Stimulated activated CD4-positive, alpha-beta T cell treated with anti-CD3 and anti-CD28 coated beads, Interleukin-1b, Interleukin-23, amount 100 ng/mL, for 1 hour (primary cell): ENCODE measurements at places on chromosomes 1 and 21.

DNA sequence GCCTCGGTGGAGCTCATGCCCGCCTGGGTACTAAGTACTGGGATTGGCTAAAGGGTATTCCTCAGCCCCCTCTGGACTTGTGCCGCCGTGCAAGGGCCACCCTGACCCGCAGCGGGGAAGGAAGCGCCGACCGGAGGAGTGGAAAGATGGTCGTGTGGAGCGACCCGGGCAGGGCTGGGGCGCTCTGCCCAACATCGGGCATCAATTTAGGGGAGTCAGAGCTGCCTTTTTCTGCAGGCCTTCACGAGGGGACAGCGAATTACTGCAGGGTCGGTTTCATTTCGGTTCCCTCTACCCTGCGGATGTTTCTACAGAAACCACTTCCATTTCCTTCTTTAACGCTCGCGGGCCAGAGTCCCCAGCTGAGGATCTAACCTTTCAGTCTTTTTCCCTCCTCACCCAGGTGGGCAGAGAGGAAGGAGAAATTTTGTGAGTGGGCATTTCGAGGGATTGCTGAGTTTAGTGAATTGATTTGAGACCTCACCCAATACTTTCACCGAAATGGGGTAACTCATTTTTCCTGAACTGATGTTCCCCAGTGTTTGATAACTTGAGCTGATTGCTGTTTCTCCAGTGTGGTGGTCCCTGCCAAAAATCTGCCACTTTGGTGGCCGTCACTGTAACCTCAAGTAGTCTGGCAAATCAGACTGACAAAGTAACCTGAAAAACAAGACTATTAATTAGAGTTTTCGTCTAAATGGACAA lies 1.1 kb downstream of the TOR1AIP1 start:
- no peak for DNase-seq

DNA sequence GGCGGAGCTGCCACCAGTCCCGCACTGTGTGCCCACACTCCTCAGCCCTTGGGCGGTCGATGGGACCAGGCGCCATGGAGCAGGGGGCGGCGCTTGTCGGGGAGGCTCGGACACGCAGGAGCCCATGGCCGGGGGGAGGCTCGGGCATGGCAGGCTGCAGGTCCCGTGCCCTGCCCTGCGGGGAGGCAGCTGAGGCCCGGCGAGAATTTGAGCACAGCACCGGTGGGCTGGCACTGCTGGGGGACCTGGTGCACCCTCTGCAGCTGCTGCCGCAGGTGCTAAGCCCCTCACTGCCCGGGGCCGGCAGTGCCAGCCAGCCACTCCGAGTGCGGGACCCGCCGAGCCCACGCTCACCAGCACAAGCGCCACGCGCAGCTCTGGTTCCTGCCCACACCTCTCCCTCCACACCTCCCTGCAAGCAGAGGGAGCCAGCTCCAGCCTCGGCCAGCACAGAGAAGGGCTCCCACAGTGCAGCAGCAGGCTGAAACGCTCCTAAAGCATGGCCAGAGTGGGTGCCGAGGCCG lies 267.7 kb downstream of the RYR2 start:
- no peak for DNase-seq

- no peak for DNase-seq
Observed at GRCh38 chr21:40433538-40433937, 413.4 kb downstream of the DSCAM start.

DNA sequence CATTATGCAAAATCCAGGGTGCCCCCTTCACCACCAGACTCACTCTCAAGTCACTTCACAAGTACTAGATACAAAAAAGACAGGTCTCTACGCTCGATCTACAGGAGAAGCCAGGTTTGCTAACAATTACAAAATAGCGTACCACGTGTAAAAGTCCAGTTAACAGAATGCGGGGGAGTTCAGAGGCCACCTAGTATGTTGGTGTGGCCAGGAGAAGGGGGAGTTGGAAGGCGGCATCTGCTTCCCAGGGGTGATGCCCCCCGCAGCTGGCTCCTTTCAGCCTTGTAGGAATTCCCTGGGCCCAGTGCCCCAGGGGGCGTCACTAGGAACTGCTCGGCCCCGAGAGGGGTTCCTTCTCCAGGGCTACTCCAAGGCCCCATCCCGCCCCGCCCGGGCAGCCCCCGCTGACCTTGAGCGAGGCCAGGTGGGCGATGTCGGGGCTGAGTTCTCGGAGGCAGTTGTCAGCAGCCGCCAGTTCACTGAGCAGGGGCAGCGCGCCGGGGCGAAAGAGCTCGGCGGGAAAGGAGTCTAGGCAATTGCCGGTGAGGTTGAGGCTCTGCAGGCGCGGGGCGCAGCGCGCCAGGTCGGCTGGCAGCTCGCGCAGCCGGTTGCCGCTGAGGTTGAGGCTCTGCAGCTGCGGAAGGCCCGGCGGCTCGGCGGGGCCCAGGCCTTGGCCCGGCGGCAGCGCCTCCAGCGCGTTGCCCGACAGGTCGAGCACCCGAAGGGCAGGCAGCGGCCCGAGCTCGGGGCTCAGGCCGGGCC lies 664 bp downstream of the LRRC47 start:
- no peak for DNase-seq

- no peak for DNase-seq
Observed at GRCh38 chr1:25020851-25021590, 90.9 kb upstream of the RUNX3 start.

DNA sequence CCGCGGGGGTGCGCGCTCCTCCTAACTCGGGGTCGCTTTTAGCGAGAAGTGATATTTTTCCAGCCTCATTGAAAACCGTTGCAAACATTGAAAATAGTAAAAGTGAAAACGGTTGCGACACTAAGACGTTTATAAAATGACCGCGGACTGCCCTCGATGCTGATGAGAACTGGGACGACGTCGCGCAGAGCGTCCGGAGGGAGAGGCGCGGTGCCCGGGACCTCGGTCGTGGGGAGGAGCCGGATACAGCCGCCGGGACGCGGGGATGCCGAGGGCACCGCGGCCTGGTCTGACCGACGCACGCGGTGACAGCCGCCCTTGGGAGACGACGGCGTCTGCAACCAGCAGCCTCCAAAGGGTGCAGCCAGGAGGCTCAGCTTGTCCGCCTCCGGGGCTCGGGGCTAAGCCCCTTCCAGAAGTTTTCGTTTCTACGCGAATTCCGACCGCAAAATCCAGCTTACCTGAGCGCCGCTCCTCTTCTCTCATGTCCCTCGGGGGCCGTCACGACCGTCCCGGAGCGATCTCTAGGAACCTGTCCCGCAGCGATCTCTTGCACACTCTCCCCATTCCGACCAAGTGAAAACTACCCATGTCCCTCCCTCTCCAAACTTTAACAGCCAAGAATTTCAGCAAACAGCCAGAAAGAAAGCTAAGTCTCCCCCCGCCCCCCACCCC lies 144.4 kb upstream of the ETS2 start:
- no peak for DNase-seq

DNA sequence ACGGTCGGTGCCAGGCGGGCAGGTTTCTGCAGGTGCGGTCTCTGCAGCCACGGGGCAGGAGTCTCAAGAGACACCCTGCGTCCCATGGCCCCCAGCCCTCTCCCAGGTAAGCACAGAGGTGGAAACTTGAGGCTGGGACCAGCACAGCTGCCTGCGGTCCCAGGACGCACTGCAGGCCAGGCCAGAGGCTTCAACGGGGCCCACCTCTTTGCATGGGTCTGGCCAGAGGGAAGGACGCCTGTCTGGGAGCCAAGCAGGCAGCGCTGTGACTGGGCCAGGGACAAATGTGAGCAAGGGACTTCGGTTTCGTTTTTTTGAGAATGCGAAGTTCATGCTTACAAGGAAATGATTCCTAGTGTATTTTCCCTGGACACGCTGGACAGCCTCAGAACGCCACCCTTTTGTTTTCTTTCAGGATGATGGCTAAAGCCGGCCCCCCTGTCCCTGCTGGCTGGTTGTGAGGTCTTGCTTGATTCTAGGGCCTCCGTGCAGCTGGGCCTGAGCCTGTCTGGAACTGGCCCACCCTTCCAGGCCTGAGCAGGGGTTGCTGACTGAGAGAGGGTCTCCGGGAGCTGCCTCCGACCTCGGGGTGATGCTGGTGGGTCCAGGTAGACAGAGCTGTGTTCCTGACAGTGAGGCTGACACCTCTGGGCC lies 38.3 kb downstream of the MORN1 start:
- DNase-seq: no peak

- no peak for DNase-seq
Observed at GRCh38 chr1:36304970-36305914, 926 bp upstream of the SH3D21 start.

DNA sequence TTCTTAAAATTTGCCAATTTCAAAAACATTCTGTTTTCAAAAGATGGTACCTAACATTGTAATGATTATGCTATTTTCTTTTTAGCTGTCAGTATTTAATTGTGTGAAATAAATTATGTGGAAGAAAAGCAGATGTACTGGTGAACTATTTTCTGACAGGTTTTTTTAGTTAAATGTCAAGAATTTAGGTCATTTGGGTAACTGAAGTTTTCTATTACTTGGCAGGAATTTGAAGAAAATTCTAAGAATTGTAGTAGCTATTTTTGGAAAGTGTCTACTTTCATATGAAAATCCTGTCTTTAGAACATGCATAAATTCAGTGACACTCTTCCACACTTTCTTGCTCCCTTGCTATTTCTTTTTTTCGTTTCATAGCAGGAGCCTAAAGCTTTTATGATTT lies 28.5 kb upstream of the PTPRC start:
- DNase-seq: no peak

DNA sequence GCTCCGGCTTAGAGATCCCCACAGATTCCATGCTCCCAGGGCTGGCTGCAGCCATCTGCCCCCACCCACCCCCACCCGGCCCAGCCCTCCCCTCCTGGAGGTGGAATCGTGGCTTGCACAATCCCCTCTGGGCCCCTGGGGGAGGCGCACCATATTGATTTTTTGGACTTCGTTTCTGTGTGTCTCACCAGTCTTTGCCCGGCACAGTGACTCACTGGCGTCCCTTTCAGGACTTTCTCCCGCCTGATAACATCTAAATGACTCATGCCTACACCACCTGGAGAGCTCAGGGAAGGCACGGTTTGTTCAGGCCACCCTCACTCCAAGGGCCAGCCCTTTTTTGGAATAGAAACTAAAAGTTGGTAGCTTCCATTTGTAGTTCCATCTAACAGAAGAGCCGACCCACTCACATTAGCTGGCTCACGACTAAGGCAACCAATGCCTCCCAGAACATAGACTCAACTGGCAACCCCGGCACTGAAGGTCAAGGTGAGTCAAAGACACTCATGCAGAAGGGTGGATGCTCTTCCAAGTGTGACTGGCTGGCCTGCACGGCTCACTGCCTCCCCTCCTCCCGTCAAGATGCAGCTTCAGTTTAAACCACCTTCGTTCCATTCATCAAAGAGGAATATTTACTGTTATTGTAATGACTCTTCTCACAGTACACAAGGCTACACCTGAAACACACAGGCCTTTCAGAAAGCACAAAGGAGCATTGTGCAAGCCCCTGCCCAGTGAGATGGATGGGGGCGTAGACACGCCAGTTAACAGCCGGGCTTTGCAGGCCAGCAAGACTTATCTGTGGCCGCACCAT lies 18.1 kb upstream of the ETS2 start:
- DNase-seq: no peak

DNA sequence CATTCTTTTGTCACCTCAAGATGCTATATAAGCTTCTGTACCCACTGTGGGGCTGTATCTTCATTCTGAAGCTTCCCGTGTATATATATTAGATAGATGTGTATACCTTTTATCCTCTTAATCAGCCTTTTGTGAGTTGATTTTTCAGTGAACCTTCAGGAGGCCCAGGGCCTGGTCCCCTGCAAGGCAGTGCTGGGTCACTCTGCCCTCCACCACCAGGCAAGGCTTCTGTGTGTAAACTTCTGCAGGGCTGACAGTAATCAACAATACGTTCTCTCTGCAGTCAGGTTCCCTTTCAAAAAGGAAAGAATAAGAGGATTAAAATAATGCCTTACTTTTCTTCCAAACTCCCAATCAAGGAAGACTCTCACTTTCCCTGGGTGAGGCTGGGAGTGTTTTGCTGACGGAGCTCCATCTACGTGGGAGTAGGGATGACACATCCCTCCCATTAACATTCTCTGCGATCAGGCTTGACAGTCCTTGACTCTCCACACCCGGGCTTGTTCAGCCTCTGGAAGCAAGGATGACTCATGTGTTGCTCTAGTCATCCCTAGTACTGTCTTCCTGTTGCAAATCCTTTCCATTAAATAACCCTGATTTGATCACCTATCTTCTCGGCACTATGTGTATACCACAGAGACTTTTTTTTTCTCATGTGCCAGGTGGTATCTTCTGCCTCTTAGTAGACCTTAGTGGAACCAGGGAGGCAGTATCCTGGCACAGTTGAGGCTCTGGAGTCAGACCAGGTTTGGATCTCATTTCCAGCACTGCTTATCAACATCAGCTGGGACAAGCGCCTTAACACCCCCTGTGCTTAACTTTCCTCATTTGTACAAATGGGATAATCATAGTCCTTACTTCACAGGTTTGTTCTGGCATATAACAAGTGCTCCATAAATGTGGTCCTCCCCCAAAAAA lies 70.3 kb upstream of the KCNK1 start:
- no peak for DNase-seq

- no peak for DNase-seq
Observed at GRCh38 chr1:58318157-58319005, 228.1 kb downstream of the OMA1 start.

- no peak for DNase-seq
Observed at GRCh38 chr1:229940684-229941083, 126.4 kb upstream of the GALNT2 start.

DNA sequence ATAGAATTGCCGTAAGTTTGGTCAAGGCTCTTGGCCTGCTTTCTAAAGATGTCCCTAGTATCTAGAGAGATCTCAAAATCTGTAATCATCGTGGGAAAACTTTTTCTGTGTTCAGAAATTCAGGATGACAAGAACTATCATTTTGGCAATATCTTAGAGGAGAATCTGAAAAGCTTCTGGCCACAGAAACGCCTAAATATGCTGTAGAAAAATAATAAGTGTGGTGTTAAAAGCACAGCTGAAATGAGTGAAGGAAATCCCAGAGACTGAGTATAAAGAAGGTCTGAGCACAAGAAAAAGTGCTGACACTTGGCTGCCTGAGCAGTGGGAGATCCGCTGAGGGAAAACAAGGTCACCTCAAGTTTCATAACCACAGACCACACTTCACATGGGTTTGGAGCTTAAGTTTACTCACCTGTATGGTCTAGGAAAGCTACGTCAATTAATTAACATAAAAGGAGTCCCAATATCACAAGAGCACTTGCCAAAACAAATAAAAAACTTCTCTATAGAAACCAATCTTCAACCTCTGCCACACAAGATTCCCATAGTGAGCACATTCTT lies 235.2 kb upstream of the IRF2BP2 start:
- DNase-seq: no peak

DNA sequence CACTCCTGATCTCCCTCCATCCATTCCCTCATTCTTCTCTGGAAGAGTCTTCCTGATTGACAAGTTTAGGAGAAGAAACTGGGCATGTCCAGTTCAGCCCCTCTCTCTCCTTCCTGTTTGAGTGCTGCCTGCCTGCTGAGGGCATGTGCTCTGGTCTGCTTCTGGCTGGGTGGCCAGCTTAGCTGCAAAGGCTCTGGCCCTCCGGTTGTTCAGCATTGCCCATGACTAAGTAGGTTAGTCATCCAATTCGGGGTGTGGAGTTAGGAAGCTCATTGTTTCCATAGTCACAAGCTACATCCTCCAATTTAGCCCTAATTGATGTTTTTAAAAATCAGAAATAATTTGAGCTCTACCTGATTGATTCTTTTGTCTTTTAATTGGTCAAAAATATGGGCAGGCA lies 25.6 kb upstream of the PLA2G2E start:
- DNase-seq: no peak
